LHCN-M2 (cell line): ENCODE measurements at places on chromosomes 3 and 15.

DNA sequence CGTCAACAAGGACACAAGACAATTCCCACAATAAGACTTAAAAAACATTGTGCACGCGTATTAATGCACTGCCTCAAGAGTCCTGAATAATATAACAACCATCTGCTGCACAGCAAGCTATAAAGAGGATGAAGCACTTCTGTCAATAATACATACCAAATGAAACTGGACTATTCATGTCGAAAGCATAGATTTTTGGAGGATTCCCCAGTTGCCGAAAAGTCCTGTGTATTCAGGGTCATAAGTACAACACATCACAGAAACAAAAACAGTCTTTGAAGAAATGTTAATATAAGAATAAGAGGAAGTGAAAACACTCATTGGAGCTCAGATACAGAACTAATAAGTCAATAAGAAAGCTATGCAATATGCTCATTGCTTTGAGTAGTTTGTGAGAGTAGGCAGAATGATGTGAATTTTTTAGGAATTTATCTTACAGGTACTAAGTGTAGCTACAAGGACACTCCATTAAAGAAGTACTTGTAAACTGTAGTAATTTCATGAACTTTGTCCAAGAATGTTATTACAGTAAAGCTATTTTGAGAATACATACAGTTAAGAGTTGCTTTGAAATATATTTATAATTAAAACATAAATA, 31.6 kb downstream of the CBLB start:
- DNase-seq, result no peak

- DNase-seq, result no peak
These were observed 8.5 kb downstream of the VEPH1 start for GRCh38 chr3:157494581-157495281.

GRCh38 chr3:20344400-20344959, 158.5 kb upstream of the SGO1 start:
- no peak for DNase-seq

GRCh38 chr3:50068134-50068533, 20.6 kb upstream of the RBM5 start:
- DNase-seq, result peak; percentile 78

GRCh38 chr15:32866454-32867312, 148.9 kb downstream of the GREM1 start:
- DNase-seq, result no peak

- DNase-seq, result no peak
These were observed 50.9 kb upstream of the DCBLD2 start for GRCh38 chr3:98952404-98952803.
